ENCODE measurements at places on chromosomes 11 and 22. TPM values are rescaled to one million over a fixed set of nuclear protein-coding genes. Genes with fewer than 3 reads are reported as not detected.

DNA sequence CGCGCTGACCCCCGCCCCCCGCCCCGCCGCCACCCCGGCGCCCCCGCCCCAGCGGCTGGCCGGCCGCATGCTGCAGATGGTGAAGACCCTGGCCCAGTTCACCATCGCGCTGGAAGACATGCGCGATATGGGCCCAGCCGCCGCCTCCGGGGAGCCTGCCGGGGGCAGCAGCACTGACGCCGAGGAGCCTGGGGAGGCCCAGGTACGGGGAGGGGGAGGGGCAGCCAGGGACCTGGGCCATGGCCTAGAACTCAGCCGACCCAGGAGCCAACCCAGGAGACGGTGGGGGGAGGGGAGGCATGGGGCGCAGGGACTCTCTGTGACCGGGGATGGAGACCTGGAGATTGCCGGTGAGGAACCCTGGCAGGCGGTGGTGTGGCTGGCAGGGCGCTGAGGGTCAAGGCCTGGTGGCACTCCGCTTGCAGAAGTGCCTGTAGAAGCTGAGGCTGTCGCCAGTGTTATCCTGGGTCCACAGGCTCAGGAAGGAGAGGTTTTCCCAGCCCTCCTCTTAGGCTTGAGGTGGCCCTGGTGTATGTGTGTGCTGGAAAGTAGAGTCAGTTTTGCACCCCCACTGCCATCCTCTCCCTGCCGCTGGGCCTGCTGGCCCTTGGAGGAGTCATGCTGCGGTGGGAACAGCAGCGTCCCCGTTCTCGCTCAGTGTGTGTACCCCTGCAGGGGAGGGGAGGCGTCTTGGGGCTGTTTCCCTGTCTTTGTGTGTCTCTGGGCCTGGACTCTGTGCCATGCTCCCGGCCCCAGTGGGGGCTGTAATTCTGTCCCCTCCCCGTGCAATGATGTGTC, 32.9 kb upstream of the RELT start:
- DNase-seq = no peak
- peaks cover 45% of the 10 kb centered on the region for H3K4me1 ChIP-seq
- peaks cover 8% of the 10 kb centered on the region for H3K36me3 ChIP-seq

GRCh38 chr11:120335556-120335907, 681 bp upstream of the ARHGEF12 start:
- H3K4me1 ChIP-seq = peaks cover 65% of the 10 kb centered on the region
- H3K36me3 ChIP-seq = peaks cover 19% of the 10 kb centered on the region
- DNase-seq = peak; percentile 14
- H3K27ac ChIP-seq = peak overlapping the region; percentile 81
- H3K27me3 ChIP-seq = peaks cover 4% of the 10 kb centered on the region

DNA sequence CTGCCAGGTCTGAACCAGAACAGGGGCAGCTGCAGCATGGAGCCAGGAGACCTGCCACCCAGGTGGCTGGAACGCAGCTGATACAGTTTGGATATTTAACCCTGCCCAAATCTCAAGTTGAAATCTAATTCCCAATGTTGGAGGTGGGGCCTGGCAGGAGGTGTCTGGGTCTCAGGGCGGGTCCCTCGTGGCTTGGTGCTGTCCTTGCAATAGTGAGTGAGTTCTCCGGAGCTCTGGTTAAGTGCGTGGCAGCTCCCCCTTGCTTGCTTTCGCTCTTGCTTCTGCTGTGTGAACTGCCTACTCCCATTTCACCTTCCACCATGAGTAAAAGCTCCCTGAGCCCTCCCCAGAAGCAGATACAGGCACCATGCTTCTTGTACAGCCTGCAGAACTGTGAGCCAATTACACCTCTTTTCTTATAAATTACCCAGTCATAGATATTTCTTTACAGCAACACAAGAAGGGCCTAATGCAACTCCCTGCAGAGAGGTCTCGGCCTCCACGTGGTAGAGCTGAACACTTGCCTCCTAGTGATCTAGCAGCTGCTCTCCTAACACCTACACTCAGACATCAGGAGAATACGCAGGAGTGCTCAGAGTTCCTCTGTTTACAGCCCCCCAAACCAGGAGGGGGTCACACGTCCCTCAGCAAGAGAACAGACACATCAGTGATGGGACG, 203.7 kb downstream of the CTTN start:
- no peaks in the 10 kb centered on the region for H3K4me1 ChIP-seq
- H3K27ac ChIP-seq = no peak overlapping the region
- H3K36me3 ChIP-seq = no peaks in the 10 kb centered on the region
- DNase-seq = no peak
- H3K27me3 ChIP-seq = peaks cover 7% of the 10 kb centered on the region

GRCh38 chr11:842370-843002, at the start of the genes POLR2L and TSPAN4:
Gene POLR2L, minus strand, starts transcription at chr11:842529. Its CDS starts 21 bp downstream, at chr11:842508.
Gene TSPAN4, plus strand, starts transcription at chr11:842852. Its CDS starts 7,453 bp downstream, at chr11:850305.
- peaks cover 50% of the 10 kb centered on the region for H3K4me1 ChIP-seq
- peak; percentile 80 for DNase-seq
- H3K27me3 ChIP-seq = peaks cover 45% of the 10 kb centered on the region
- peak within 1 kb of the TSS; percentile 90 for H3K4me3 ChIP-seq
- peak within 1 kb of the TSS; percentile 97 for H3K27ac ChIP-seq

TRIM49C gene
- total RNA-seq = not detected

DNA sequence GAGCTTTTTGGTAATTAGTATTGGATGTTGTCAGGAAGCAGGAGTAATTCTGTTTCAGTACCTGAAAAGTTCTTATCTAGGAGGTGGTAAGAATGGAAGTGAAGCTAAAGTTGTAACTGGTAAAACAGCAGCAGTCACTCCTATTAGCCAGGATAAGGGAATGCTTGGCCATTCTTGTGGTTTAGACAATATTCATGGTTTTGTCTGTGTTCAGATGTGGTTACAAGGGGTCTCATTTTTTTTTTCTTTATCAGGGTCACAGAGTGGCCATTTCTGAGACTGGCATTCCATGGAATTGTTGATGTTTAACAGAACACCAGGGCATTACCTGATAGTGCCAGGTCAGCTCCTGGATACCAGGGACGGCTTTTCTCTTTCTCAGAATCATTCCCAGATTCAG, 23.8 kb downstream of the TAF1D start:
- H3K4me3 ChIP-seq = no peak overlapping the region
- no peak overlapping the region for H3K27ac ChIP-seq
- no peaks in the 10 kb centered on the region for H3K4me1 ChIP-seq
- H3K27me3 ChIP-seq = peaks cover 3% of the 10 kb centered on the region
- H3K36me3 ChIP-seq = peaks cover 22% of the 10 kb centered on the region

DNAJB13 gene
- total RNA-seq = 0.63 TPM

ADM2 gene
- 1.1 TPM for total RNA-seq

TEX12 gene
- not detected for total RNA-seq

IGSF22 gene
- not detected for total RNA-seq

OR10A2 gene
- total RNA-seq = not detected

MUC5AC gene
- total RNA-seq = not detected

CASP1 gene
- total RNA-seq = 21.9 TPM

GRCh38 chr11:3942956-3943497, 87.6 kb downstream of the STIM1 start:
- peaks cover 54% of the 10 kb centered on the region for H3K4me1 ChIP-seq
- H3K36me3 ChIP-seq = no peaks in the 10 kb centered on the region
- H3K27ac ChIP-seq = no peak overlapping the region
- no peaks in the 10 kb centered on the region for H3K27me3 ChIP-seq
- no peak overlapping the region for H3K4me3 ChIP-seq

DNA sequence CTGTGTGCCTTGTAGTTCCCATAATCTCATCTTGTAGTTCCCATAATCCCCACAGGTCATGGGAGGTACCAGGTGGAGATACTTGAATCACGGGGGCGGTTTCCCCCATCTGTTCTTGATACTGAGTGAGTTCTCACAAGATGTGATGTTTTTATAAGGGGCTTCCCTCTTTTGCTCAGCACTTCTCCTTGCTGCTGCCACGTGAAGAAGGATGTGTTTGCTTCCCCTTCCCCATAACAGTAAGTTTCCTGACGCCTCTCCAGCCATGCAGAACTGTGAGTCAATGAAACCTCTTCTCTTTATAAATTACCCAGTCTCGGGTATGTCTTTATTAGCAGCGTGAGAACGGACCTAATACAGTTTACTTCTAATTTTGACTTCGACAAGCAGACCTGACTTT, 14.0 kb upstream of the SMIM38 start:
- DNase-seq = no peak
- H3K27ac ChIP-seq = no peak overlapping the region
- H3K36me3 ChIP-seq = peaks cover 22% of the 10 kb centered on the region
- no peak overlapping the region for H3K4me3 ChIP-seq

YAP1 gene
- total RNA-seq = 116 TPM

DNA sequence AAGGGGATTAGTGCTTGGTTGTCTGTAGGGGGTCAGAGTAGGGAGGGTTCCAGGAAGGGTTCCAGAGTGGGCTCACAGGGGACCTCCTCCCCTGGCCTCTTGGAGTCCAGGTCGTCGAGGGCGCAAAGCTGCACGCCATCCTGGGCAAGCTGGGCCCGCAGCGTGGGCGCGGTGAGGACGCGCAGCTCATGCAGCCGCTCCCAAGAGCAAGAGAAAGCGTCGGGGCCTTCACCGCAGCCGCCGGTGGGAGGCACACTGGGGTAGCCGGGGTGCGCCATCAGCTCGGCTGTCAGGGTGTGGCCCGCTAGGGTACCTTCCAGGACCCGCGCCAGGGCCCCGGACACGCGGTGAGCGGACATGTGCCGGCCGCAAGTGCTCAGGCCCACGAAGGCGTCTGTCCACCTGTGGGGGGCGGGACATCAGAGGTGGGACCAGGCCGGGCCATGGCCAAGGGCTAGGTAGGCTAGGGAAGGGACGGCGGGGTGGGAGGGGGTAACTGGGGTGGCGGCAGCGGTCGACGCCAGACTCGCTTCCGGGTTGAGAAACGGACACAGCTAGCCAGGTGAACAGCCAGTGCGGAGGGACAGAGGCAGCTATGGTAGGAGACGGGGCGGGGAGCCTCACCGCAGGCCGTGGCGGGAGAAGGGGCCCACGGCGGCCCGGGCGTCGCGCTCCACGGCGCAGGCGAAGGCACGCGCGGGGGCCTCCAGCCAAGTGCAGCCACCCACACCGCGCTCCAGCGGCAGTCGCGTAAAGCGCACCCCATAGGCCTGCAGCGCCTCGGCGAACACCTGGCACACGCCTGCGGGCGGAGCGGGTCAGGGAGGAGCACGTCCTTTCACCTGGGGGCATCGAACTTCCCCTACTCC, 1.2 kb downstream of the YDJC start:
- H3K4me3 ChIP-seq = peak overlapping the region; percentile 90
- no peak for DNase-seq
- peaks cover 12% of the 10 kb centered on the region for H3K27me3 ChIP-seq
- H3K4me1 ChIP-seq = peaks cover 21% of the 10 kb centered on the region
- H3K36me3 ChIP-seq = peaks cover 8% of the 10 kb centered on the region

DNA sequence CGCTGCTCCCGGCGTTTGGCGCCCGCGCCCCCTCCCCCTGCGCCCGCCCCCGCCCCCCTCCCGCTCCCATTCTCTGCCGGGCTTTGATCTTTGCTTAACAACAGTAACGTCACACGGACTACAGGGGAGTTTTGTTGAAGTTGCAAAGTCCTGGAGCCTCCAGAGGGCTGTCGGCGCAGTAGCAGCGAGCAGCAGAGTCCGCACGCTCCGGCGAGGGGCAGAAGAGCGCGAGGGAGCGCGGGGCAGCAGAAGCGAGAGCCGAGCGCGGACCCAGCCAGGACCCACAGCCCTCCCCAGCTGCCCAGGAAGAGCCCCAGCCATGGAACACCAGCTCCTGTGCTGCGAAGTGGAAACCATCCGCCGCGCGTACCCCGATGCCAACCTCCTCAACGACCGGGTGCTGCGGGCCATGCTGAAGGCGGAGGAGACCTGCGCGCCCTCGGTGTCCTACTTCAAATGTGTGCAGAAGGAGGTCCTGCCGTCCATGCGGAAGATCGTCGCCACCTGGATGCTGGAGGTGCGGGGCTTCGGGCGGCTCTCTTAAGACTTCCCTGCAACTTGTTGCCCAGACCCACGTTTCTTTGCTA, at the start of gene CCND1:
CCND1 (plus strand) TSS at position 162 of the 587 bp plus-strand sequence; CDS start at position 320, 158 bp downstream.
- peak; percentile 95 for DNase-seq
- peaks cover 30% of the 10 kb centered on the region for H3K36me3 ChIP-seq
- peaks cover 34% of the 10 kb centered on the region for H3K27me3 ChIP-seq

CBX7 gene
- 7.7 TPM for total RNA-seq

MMP8 gene
- total RNA-seq = not detected

DNA sequence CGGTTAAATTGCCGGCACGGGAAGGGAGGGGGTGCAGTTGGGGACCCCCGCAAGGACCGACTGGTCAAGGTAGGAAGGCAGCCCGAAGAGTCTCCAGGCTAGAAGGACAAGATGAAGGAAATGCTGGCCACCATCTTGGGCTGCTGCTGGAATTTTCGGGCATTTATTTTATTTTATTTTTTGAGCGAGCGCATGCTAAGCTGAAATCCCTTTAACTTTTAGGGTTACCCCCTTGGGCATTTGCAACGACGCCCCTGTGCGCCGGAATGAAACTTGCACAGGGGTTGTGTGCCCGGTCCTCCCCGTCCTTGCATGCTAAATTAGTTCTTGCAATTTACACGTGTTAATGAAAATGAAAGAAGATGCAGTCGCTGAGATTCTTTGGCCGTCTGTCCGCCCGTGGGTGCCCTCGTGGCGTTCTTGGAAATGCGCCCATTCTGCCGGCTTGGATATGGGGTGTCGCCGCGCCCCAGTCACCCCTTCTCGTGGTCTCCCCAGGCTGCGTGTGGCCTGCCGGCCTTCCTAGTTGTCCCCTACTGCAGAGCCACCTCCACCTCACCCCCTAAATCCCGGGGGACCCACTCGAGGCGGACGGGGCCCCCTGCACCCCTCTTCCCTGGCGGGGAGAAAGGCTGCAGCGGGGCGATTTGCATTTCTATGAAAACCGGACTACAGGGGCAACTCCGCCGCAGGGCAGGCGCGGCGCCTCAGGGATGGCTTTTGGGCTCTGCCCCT, 529 bp upstream of the CCND1 start:
- peaks cover 25% of the 10 kb centered on the region for H3K36me3 ChIP-seq
- H3K27me3 ChIP-seq = peaks cover 27% of the 10 kb centered on the region
- H3K4me1 ChIP-seq = peaks cover 27% of the 10 kb centered on the region
- peak overlapping the region; percentile 98 for H3K27ac ChIP-seq
- DNase-seq = peak; percentile 63

- H3K27ac ChIP-seq = no peak overlapping the region
- no peaks in the 10 kb centered on the region for H3K36me3 ChIP-seq
- no peak for DNase-seq
- H3K4me1 ChIP-seq = no peaks in the 10 kb centered on the region
- no peak overlapping the region for H3K4me3 ChIP-seq
- H3K27me3 ChIP-seq = peaks cover 49% of the 10 kb centered on the region
Observed at GRCh38 chr11:69231466-69232018, 62.4 kb upstream of the MYEOV start.

MPZL3 gene
- 0.21 TPM for total RNA-seq

- no peak overlapping the region for H3K4me3 ChIP-seq
- H3K4me1 ChIP-seq = no peaks in the 10 kb centered on the region
- H3K36me3 ChIP-seq = peaks cover 4% of the 10 kb centered on the region
- no peak overlapping the region for H3K27ac ChIP-seq
- DNase-seq = no peak
Observed at GRCh38 chr11:70647188-70648166, 249.1 kb downstream of the CTTN start.

C11orf91 gene
- total RNA-seq = not detected

- no peaks in the 10 kb centered on the region for H3K36me3 ChIP-seq
- no peak overlapping the region for H3K4me3 ChIP-seq
- no peaks in the 10 kb centered on the region for H3K27me3 ChIP-seq
- DNase-seq = no peak
Observed at GRCh38 chr11:30433831-30434230, 110.9 kb downstream of the ARL14EP start.

SMARCB1 gene
- total RNA-seq = 85.5 TPM

MIOX gene
- total RNA-seq = not detected

CSF2RB gene
- 2.6 TPM for total RNA-seq

C11orf24 gene
- 96.1 TPM for total RNA-seq

- H3K27ac ChIP-seq = no peak overlapping the region
- no peak for DNase-seq
- H3K36me3 ChIP-seq = no peaks in the 10 kb centered on the region
- no peaks in the 10 kb centered on the region for H3K4me1 ChIP-seq
- H3K27me3 ChIP-seq = peaks cover 18% of the 10 kb centered on the region
Observed at GRCh38 chr22:32328306-32329201, 29.1 kb upstream of the RFPL3 start.

All from HFFc6 (cell line).